ENCODE measurements at places on chromosomes 3 and 15.

GRCh38 chr3:133527081-133527715 lies 46.3 kb upstream of the CDV3 start:
- no peak for DNase-seq

- no peak for DNase-seq
Observed at GRCh38 chr3:161556941-161557340, 60.3 kb downstream of the OTOL1 start.

- DNase-seq: no peak
Observed at GRCh38 chr15:63344731-63345390, 36.8 kb downstream of the CA12 start.

GRCh38 chr3:180215866-180216265 lies 179.1 kb upstream of the PEX5L start:
- no peak for DNase-seq

- no peak for DNase-seq
Observed at GRCh38 chr3:132354916-132355702, 37.9 kb downstream of the ACP3 start.

DNA sequence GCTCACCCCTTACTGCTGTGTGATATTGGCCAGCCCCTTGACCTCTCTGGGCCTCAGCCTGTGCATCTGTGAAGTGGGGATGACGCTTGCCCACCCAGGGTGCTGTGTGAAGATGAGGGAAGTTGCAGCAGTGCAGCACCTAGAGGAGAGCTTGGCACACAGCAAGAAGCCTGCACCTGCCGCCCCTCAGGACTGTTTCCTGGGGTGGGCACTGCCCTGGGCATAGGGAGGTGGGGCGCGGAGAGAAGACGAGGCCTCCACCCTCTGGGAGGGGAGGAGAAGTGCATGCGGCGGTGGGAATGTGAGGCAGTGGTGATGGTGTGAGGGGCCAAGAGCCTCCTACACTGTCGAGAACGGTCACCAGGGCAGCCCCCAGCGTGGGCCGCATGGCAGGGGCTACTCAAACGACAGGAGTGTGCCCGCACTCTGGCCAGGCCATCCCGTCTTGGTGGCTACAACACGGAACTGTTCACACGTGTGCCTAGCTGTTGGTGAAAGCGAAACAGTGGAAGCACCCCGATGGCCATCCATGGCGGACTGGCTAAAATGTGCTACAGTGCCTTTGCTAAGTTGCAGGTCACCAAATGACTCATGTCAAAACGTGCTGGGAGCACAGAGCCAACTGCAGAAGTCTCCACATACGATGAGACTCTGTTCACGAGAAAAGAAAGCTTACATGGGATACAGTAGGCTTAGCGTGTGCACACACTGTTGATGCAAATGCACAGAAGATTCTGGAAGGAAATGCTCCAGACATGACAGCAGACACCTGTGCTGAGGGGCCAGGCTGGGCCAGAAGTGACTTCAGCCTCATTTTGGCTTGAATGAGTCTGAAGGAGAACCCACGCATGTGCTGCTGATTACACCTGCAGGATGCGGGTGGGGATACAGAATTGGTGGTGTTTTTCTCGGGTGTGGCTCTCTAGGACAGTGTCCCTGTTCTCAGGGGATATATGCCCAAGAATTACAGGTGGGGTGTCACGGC lies 40.4 kb upstream of the IQSEC1 start:
- no peak for DNase-seq

- no peak for DNase-seq
Observed at GRCh38 chr15:29698030-29698701, 124.1 kb downstream of the TJP1 start.

GRCh38 chr15:96329403-96329981 lies 1.0 kb upstream of the NR2F2 start:
- DNase-seq: no peak

DNA sequence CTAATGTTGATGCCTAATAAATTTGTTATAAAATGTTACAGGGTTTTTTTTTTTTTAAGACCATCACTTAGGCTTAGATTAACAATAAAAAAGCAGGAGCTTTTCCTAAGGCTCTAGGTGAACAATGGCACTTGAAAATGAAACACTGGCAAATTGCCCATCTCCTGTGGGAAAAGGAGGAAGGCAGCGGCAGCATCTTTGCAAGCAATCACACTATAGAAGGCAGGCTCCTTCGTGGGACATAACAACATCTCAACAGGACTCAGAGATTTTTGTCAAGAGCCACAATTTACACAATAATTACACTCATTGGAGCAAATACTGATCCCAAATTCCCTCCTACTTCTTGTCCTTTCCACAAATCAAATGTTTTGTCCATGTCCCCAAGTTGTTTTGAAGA lies 646.7 kb downstream of the ROBO2 start:
- no peak for DNase-seq

GRCh38 chr15:48681353-48681752 lies 35.8 kb upstream of the FBN1 start:
- no peak for DNase-seq

All from activated T-cell treated with anti-CD3 and anti-CD28 coated beads for 48 hours (primary cell).